ENCODE measurements at places on chromosomes 12 and 14.

- no peak for DNase-seq
Observed at GRCh38 chr12:25796523-25797000, 161.9 kb upstream of the RASSF8 start.

DNA sequence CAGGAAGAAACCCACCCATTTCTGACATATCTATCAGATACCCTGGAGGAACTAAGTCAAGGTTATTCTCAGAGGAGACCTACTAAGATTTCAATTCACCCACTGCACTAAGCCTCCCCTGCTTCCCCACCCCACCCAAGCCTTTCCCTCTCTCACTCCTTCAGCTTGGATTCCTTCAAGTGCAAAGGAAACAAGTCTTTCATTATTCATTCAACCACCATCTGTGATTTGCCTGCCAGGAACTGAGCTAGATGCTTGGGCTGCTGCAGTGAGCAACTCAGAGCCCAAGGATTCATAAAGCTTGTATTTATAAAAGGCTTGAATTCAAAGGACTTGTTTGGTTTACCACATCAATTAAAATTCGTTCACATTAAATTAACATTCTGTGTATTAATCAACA lies 161.3 kb downstream of the GXYLT1 start:
- no peak for DNase-seq

GRCh38 chr12:52604859-52605258 lies 3.6 kb upstream of the KRT72 start:
- DNase-seq: no peak

DNA sequence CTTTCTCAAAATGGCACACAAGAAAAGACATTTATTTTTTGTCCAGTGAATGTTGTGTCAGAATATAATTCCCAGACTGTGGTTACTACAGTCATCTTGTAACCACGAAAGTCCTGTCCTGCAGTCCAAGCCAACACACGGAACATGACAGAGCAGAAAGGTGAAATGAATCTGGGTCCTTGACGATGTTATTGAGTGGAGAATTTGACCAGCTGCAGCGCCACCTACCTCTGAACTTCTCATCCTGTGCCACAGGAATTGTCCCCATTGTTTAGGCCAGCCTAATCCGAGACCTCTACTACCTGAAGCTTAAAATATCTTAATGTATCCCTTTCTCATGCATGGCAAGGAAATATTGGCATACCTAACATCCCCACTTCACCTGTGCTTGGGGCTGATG lies 64.1 kb upstream of the OTX2 start:
- peak; percentile 5 for DNase-seq

DNA sequence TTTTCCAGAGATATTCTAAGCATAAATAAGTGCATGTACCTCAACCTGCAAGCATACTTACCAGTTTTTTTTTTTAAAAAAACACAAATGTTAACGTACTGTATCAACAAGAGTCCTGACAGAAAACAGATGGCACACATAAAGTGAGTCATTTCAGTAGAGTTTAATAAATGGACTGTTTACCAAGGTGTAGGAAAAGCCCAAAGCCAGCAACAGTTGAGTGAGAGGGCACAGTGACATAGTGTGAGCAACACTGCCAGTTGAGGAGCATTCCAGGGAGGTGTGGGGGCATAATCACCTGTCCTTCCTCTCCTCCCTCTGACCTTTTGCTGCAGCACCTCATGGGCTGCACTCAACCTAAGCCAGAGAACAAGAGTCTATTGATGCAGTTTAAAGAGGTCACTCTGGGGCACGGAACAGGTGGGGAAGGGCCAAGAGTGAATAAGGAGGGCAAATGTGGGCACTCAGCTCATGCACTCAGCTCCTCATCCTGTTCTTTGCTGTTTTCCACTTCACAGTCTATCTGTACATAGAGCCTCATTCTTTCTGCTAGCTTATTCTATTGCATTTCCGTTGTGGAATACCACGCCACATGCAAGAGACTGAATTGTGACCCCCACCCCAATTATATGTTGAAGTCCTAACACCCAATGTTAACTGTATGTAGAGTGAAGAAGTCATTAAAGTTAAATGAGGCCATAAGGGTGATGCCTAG lies 29.3 kb downstream of the DHRS2 start:
- DNase-seq: no peak

DNA sequence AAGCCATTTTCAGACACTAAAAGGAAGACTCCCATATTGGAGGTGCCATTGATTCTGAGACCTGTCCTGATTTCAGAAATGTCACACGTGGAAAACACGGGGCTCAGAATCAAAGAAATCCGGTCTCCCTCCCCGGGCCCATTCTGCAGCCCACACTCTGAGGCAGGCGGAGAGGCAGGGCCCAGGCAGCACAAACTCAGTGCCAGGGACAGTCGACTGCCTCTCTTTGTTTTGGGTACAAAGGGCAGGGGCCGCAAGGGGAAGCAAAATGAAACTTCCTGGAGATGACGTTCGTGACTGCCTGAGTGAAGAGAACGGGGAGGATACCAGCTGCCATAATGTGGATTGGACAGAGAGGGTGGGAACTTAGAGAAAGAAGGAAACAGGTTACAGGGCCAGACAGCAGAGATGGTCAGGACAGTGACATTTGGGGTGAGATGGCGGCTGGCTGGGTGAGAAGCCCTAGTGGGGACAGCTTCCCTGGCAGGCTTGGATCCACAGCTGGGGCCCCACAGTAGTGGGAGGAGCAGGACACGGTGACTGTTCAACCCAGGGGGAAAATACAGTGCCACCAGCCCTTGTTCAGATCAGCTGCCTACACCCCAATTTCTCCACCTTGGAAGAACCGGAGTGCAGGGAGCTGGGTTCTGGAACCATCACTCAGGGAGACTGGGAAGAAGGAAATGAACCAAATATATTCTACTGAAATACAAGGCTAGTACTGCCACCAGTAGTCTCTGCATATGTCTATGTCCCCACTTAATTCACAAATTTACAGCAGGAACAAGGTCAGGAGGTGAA lies 8.1 kb downstream of the GAPDH start:
- no peak for DNase-seq

- DNase-seq: no peak
Observed at GRCh38 chr12:115632308-115632707, 645.2 kb downstream of the MED13L start.

DNA sequence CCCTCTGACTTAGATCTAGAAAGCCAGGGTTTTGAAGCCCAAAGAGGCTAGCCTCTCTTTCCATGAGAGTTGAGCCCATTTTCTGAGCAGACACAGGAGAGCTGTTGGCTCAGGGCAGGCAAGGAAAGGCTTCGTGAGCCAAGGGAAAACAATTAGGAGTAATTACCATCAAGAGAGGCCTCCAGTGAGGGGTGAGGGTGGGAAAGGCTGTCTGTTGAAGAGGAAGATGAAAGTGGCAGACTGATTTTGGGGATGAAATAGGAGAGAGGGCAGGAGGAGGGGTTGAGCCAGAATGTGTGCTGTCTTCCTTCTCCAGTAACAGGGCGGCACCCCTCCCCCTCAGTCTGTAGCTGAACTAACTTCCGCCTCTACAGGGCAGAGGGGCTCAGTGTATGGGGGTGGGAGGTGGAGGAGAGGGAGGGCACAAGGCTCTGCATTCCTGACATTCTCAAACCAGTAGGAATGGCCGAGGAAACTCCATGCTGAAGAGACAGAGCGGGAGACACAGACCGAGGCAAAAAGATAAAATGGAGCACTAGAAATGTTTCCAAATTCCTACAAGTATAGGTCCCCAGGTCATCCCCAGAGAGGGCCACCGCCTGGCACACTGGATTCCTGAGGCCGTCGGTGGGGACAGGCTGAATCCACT lies 33.1 kb upstream of the COL2A1 start:
- no peak for DNase-seq

GRCh38 chr14:101497684-101498525 lies 63.4 kb upstream of the DIO3 start:
- DNase-seq: no peak

- peak; percentile 35 for DNase-seq
Observed at GRCh38 chr12:130013771-130014484, 110.1 kb upstream of the TMEM132D start.

DNA sequence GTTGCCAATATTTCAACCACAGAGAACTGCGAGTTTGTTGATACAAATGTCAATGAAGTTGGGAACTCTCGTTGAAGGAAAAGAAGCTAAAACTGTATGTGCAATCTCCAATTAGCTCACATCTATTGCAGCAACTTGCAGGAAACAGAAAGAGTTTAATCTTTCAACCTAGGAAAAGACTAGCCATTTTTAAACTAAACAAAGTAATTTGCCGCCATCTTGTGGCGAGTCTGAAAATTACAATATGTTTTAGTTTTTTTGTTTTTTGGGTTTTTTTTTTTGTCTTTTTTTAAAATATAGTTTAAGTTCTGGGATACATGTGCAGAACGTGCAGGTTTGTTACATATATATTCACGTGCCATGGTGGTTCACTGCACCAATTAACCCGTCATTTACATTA lies 131.2 kb upstream of the FOXG1 start:
- no peak for DNase-seq

GRCh38 chr12:111975161-111975931 lies 37.6 kb downstream of the TMEM116 start:
- DNase-seq: no peak

GRCh38 chr14:23610815-23611289 lies 25.3 kb upstream of the DHRS2 start:
- no peak for DNase-seq

- DNase-seq: no peak
Observed at GRCh38 chr14:50795909-50796308, 35.1 kb downstream of the NIN start.

DNA sequence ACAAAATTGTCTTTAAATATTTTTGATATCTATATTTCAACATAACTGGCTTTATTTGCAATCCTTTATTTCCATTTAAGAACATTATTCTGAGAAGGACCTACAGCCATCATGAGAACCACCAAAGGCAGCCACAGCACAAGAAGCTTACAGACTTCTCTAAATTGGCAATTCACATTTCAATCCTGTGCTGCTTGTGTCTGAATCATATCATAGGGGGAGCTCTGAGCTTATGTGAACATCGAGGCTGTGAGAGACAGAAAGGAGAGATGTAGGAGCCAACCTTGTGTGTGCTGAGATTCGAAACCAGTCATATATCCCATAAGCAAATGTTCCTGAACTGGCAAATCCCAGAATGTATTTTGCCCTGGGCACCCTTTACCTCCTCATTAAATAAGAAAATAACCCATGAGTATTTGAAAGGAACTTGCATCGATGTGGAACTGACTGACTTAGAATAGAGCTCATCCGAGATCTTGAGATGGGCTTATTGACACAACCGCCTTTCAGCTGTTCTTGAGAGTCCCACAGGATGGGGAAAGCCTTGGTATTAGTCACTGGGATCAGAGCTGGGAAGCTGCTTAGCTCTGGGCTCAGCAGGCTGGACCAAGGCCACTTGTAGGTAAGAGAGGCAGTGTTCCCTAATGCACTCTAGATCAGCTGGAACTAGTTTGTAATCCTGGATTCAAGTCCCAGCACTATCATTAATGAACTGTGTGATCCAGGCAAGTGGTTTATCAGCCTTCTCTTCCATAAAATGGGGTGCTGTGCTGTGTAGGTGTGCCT lies 329.8 kb downstream of the CACNA1C start:
- DNase-seq: no peak

DNA sequence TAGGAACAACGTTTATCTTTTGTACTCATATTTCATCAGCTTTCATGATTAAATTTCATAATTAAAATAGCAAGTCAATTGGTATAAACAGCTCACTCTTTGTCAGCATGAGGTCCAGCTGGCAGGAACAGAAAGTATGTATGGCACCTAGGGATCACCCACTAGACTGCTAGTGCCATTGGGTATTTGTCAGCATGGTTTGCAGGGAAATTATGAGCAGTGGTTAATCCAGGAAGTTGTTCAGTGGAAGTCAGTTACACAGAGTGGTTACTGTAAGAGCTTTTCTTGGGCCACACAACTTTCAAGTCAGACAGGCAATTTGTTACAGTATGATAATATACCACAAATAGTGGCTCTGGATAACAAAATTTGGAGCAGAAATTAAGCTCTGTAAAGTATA lies 340.3 kb upstream of the RGS6 start:
- DNase-seq: peak; percentile 15

- DNase-seq: no peak
Observed at GRCh38 chr14:74978416-74978947, 23.1 kb upstream of the PGF start.

DNA sequence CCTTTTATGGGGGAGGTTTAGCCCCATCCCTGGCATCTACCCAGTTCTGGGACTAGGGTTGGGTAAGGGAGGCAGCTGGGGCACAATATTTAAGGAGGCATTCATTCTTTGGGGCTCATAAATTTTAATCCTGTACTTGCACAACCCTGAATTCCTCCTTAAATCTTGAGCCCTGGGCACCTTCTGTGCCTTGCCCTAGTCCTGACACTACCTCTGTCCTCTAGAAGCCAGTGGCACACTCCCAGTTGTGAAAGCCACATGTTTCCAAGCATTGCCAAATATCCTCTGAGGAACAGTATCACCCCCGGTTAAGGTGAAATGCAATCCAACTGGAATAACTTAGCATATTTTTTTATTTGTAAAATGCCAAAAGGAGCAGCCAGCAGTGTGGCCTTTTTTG lies 36.6 kb downstream of the SLC16A7 start:
- no peak for DNase-seq

DNA sequence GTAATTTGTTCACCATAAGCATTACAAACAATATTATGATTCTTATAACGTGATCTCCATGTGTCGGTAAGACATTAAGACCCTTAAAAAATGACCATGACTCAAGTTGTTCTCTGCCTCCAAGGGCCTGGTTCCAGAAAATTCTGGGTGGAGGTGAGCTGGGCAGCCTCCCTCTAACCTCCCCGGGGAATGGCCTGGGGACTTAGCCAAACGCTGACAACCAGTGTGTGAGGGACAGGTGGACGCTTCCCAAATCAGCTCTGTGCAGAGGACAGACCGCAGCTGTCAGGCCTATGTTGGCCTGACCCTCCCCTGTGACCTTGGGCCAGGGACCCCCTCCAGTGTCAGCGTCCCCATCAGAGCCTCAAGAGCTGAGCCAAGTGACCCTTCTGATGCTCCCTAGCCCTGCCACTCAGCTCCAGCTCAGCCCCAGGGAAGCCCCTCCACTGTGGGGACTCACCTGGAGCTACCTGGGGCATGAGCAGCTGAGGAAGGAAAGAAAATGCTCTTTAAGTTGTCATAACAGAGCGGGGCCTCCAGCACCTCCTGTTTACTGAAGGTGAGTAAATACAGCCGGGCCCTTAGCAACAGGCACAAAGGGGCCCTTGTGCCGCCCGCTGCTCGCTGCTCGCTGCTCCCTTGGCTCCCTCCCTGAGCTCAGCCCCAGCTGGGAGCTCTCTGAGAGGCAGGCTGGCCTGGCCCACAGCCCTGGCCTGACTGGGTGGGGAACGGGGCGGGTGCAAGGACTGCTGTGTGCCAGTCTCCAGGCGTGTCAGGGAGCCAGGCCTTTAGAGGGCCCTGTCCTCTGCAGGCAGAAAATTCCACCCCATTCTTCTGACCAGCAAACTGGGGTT lies 116.6 kb downstream of the CALM1 start:
- DNase-seq: no peak

GRCh38 chr14:59564366-59564765 lies 12.2 kb downstream of the CCDC175 start:
- DNase-seq: no peak

- DNase-seq: peak; percentile 64
Observed at GRCh38 chr14:100688598-100689461, 37.9 kb upstream of the DLK1 start.
